ENCODE measurements at places on chromosomes 1 and 21.

GRCh38 chr1:166950156-166950555, 25.2 kb downstream of the ILDR2 start:
- no peak for DNase-seq

DNA sequence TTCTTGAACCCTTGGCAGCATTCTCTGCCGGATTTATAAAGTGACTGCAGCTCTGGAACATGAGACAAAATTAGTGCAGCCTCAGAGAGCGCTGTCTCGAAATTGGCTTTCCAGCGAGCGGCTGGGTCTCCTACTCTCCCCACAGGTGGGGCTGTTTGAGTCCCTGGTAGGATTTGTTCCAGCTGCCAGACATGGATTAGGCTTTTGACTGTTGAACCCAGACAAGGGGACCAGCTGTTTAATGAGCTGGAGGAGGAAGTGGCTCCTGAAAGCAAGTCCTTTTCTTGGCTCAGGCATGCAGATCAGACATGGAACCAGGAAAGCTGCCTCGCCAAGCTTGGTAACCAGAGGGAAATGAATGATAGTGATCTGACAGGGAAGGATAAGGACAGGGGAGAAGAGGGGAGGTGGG, 69.6 kb downstream of the UBIAD1 start:
- peak; percentile 57 for DNase-seq

- DNase-seq, result no peak
Observed at GRCh38 chr1:147334292-147334691, 91.8 kb downstream of the CHD1L start.

DNA sequence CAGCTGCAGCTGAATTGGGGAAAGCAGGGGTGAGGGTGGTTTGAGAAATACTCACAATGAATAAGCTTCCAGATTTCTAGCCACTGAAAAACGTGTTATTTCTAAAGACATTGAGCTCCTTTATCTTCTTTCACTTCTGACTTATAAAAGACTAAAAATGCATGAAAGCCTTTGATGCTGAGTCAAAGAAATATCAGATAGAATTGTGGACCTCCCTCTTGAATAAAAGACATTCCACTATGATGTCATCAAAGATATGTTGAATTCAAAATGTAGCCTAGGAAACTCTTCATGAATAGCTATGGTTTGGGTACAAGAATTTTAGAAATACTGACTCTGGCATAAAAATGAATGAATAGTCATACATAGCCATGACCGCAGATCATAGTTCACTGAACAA, 44.7 kb upstream of the COL24A1 start:
- no peak for DNase-seq

GRCh38 chr1:109312246-109312645, 5.4 kb upstream of the MYBPHL start:
- DNase-seq, result no peak

- no peak for DNase-seq
Observed at GRCh38 chr1:19153169-19153568, 56.9 kb downstream of the UBR4 start.

DNA sequence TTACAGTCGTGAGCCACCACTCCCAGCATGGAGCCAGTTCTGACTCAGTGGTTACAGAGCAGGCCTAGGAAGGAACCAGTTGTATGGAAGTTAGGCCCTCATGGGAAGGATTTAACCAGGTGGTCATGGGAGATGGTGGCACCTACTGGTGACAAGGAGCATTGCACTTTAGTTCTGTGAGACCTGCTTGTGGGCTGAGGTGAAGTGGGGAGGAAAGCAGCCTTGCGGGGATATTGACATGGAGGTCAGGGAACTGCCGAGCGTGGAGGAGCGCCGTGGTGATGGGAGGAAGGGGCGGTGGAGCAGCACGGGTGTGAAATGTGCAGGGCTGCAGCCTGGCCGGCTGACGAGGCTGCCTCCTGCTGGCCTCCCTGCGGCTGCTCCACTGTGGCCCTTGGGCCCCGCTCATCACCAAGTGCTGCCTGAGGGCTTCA, 100.4 kb downstream of the GALNT2 start:
- no peak for DNase-seq

Measured in left renal cortex interstitium (tissue), 4 donors.